ENCODE measurements at places on chromosomes 12 and 14. TPM values are rescaled to one million over a fixed set of nuclear protein-coding genes. Genes with fewer than 3 reads are reported as not detected.
A peak's percentile ranks its signal among the peaks of the same experiment; 100 is the strongest.

DNA sequence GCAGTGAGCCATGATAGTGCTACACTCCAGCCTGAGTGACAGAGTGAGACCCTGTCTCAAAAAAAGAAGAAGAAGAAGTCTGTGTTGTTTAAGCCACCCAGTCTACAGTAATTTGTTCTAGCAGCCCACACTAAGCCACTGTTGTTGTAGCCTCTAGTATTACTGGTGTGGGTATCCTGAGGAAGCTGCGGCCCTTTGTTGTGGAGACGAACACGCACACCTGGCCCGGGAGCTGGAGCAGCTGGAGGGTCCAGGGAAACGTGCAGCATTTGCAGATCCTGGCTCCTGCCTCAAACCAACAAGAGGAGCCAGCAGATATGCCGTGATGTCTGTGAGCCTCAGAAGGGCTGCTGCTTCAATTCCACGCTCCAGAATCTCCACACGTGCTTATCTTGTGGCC, 65.3 kb downstream of the MAP1LC3B2 start:
- H3K27ac ChIP-seq: no peak overlapping the region
- no peaks in the 10 kb centered on the region for H3K27me3 ChIP-seq
- no peak for DNase-seq
- no peak overlapping the region for H3K4me3 ChIP-seq
- no peaks in the 10 kb centered on the region for H3K36me3 ChIP-seq
- H3K4me1 ChIP-seq: no peaks in the 10 kb centered on the region

DNA sequence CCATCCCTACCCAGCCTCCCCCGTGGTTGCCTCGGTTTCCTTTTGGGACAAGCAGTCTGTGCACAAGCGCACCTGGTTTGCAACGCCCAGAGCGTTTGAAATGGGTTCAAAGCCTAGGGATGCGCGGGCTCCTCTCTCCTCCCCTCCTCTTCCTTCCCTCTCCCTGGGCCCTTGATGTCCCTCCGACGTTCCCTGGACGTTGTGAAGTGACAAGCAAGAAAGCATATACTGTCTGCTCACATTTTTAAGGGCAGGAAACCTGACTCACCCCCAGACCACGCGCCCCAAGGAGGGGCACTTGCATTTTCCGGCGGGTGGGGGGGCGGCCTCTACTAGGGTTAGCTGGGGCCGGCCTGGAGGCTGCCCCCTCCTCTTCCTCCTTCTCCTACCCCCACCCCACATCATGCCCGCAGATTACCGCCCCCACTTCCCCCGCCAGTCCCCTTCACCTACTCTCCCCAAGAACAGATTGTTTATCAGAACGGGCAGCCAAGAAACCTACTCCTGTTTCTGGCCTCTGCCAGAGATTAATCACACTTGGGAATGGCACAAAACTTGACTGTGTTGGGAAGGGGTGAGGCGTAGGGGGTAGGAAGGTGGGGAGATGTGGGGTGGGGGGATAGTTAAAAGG, 9.5 kb upstream of the IRF2BPL start:
- DNase-seq: peak; percentile 68
- peak overlapping the region; percentile 94 for H3K27ac ChIP-seq
- peaks cover 88% of the 10 kb centered on the region for H3K4me1 ChIP-seq
- H3K27me3 ChIP-seq: no peaks in the 10 kb centered on the region

The EAPP gene
- total RNA-seq: 28.8 TPM

The SRRM4 gene
- total RNA-seq: not detected

DNA sequence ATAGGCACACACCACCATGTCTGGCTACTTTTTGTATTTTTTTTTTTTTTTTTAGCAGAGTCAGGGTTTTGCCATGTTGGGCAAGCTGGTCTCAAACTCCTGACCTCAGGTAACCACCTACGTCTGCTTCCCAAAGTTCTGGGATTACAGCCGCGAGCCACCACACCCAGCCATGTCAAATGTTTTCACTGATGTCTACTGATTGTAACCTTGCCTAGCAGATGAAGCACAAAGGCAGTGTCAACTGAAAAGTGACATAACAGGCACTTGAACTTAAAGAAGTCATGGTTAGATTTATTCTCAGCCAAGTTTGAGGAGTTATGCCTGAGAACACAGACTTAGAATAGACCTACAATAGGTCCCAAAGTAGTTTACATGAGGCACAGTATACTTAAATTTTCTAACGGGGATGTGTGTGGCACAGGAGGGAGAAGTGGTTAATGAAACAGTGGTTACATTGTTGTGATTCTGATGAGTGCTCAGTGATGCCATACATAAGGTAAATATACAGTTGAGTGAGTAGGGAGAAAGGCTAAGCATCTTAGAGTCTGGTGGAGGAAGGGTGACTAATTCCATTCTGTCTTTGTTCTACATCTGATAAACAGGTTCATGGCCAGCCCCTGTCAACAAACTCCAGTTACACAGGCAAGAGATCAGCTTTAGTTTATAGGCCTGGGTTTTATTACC, 12.6 kb upstream of the RNASE4 start:
- no peaks in the 10 kb centered on the region for H3K4me1 ChIP-seq
- H3K36me3 ChIP-seq: no peaks in the 10 kb centered on the region
- H3K4me3 ChIP-seq: no peak overlapping the region

GRCh38 chr12:47164724-47165439, 85.1 kb upstream of the AMIGO2 start:
- no peaks in the 10 kb centered on the region for H3K36me3 ChIP-seq
- no peak overlapping the region for H3K27ac ChIP-seq
- no peaks in the 10 kb centered on the region for H3K27me3 ChIP-seq

The DAO gene
- not detected for total RNA-seq

The GYS2 gene
- not detected for total RNA-seq

DNA sequence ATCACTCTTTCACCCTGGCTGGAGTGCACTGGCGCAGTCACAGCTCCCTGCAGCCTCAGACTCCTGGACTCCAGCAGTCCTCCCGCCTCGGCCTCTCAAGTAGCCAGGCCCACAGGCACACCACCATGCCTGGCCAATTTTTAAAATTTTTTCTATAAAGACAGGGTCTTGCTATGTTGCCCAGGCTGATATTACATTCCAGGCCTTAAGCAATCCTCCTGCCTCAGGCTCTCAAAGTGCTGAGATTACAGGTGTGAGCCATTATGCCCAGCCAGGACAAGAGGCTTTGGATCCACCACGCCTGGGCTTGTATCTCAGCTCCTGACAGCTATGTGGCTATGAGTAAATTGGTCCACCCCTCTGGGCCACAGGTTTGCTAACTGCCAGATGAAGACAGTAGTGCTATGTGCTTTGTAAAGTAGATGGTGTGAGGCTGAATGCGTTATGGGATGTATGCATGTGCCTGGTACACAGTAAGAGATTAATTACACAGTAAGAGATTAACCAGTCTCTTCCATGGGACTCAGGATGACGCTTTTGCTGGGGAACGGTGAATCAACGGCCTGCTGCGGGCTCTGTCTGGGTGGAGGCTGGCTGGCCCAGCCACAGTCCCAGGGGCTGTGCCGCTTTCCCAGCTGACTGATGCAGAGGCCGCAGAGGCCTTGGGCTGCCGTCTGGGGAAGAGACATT, 53.3 kb upstream of the NCOR2 start:
- H3K27me3 ChIP-seq: no peaks in the 10 kb centered on the region
- peaks cover 32% of the 10 kb centered on the region for H3K4me1 ChIP-seq
- peak overlapping the region; percentile 75 for H3K27ac ChIP-seq
- H3K36me3 ChIP-seq: no peaks in the 10 kb centered on the region
- no peak for DNase-seq

DNA sequence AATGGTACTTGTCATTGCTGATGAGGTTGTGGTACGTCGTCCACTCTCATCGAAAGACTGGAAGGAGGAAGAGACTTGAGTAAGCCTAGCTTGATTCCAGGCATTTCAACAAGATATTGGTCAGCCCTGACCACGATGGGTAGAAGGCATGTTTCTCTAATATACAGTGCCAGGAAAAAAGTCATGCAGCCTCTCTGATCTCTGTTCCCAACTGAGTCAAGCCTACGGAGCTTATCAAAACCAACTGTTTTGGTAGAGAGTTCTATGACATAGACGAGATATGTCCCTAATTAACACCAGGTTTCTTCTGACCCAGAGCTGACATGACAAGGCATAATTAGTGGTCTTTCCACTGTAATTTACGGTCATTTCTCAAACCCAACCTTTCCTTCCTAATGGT, 58.5 kb downstream of the NIN start:
- H3K4me3 ChIP-seq: no peak overlapping the region
- H3K27ac ChIP-seq: no peak overlapping the region
- no peaks in the 10 kb centered on the region for H3K27me3 ChIP-seq
- H3K4me1 ChIP-seq: no peaks in the 10 kb centered on the region
- H3K36me3 ChIP-seq: peaks cover 72% of the 10 kb centered on the region
- DNase-seq: no peak

DNA sequence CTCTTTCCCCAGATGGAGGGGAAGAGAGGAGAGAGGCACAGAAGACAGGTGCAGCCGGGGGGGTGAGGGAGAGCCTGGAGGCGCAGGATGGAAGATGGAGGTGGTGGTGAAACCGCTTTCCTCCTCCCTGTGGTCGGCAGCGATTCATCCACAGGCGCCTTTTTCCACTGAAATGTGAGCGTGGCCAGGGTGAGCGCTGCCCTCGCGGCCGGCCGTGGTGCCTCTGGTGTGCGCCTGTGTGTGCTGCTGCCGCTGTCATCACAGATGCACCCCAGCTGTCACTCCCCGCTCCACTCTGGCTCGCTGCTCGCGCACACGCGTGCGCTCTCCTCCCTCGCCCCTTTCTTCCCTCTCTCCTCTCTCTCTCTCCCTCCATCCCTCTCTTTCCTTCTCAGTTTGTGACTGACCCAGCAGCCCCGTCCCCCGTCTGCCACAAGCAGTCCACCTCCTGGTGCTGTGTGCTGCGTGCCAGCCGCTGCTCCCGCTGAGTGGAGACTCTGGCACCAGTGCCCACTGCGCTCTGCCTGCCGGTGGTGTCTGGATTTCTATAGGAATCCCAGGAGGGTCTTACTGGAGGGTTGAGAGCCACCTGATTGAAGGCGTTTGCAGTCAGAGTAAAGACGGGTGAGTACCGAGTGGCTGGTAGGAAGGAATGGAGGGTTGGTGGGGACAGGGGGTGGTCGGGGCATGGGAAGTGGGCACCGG, at the start of gene LRTM2:
LRTM2 (plus strand) TSS at position 375 of the 705 bp plus-strand sequence. CDS start 7,584 bp downstream, outside the sequence.
- H3K27ac ChIP-seq: no peak within 1 kb of the TSS
- DNase-seq: no peak
- peaks cover 6% of the 10 kb centered on the region for H3K4me1 ChIP-seq
- H3K36me3 ChIP-seq: no peaks in the 10 kb centered on the region
- H3K27me3 ChIP-seq: peaks cover 56% of the 10 kb centered on the region

GRCh38 chr12:115215544-115215943, 531.6 kb upstream of the TBX3 start:
- no peak overlapping the region for H3K4me3 ChIP-seq
- no peak for DNase-seq
- H3K36me3 ChIP-seq: no peaks in the 10 kb centered on the region
- no peaks in the 10 kb centered on the region for H3K4me1 ChIP-seq
- no peak overlapping the region for H3K27ac ChIP-seq

The ARHGAP9 gene
- 54.2 TPM for total RNA-seq

DNA sequence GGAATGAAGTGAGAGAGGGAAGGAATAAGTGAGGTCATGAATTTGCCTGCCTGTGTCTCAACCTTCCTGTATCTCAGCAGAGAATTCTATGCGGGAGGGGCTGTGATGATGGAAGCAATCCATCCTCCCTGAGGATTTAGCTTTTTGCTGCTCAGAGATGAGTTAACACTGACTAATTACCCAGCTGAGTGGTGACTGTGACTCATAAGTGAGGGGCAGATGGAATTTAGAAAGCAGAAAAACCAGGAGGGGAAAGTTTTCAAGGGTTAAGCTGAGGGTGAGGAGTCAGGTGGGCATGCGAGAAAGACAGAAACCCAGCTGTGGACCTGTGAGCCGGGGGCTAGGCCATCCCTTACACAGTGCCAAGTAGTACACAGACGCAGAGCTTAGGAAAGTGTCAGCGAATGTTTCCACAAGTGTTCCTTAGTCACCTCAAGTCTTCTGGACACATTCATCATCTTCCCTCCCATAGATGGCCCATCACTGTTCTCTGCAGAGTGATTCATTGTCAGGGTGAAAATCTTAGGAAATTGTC, 277.9 kb downstream of the IPO8 start:
- H3K4me1 ChIP-seq: no peaks in the 10 kb centered on the region
- DNase-seq: no peak
- H3K4me3 ChIP-seq: no peak overlapping the region
- H3K36me3 ChIP-seq: no peaks in the 10 kb centered on the region
- H3K27ac ChIP-seq: no peak overlapping the region
- no peaks in the 10 kb centered on the region for H3K27me3 ChIP-seq

The OR4L1 gene
- not detected for total RNA-seq

GRCh38 chr14:92524602-92525185, 11.1 kb downstream of the RIN3 start:
- no peak for DNase-seq
- H3K27ac ChIP-seq: no peak overlapping the region
- no peaks in the 10 kb centered on the region for H3K27me3 ChIP-seq
- H3K4me1 ChIP-seq: peaks cover 34% of the 10 kb centered on the region

The RNF212B gene
- not detected for total RNA-seq

DNA sequence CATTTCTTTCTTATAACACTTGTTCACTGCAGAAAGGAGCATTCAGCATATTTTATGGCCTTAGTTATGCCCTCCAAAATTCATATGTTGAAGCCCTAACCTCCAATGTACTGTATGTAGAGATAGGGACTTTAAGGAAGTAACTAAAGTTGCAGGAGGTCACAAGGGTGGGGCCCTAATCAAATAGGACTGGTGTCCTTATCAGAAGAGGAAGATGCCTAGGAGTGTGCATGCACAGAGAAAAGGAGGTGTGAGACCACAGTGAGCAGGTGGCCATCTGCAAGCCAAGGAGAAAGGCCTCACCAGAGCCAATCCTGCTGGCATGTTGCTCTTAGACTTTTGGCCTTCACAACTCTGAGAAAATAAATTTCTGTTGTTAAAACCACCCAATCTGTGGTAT, 12.9 kb upstream of the E2F7 start:
- no peaks in the 10 kb centered on the region for H3K4me1 ChIP-seq
- H3K27me3 ChIP-seq: no peaks in the 10 kb centered on the region
- H3K4me3 ChIP-seq: no peak overlapping the region
- H3K36me3 ChIP-seq: no peaks in the 10 kb centered on the region

GRCh38 chr14:104614126-104614812, 9.7 kb upstream of the TMEM179 start:
- H3K27ac ChIP-seq: no peak overlapping the region
- H3K4me3 ChIP-seq: no peak overlapping the region
- no peaks in the 10 kb centered on the region for H3K36me3 ChIP-seq
- H3K27me3 ChIP-seq: peaks cover 27% of the 10 kb centered on the region
- no peaks in the 10 kb centered on the region for H3K4me1 ChIP-seq
- DNase-seq: no peak

DNA sequence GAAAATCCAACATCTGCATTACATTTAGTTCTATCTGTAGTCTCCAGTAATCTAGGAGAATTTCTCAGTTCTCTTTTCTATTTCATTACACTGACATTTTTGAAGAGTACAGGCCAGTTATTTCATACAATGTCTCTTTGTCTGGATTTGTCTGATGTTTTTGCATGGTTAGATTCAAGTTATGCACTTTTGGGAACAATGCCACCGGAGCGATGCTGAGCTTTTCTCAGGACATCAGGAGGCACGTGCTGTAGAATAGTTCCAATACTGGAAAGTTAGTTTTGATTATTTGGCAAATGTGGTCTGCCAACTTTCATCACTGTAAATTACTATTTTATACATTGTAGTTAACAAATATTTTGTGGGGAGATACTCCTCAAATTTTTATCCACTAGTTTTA, 43.1 kb downstream of the ALDH1L2 start:
- no peaks in the 10 kb centered on the region for H3K4me1 ChIP-seq
- no peak overlapping the region for H3K4me3 ChIP-seq
- no peak for DNase-seq
- no peaks in the 10 kb centered on the region for H3K27me3 ChIP-seq
- no peak overlapping the region for H3K27ac ChIP-seq
- H3K36me3 ChIP-seq: no peaks in the 10 kb centered on the region

The GSC gene
- 0.50 TPM for total RNA-seq

GRCh38 chr12:97321621-97322020, 141.0 kb upstream of the RMST start:
- no peaks in the 10 kb centered on the region for H3K27me3 ChIP-seq
- H3K4me3 ChIP-seq: no peak overlapping the region
- H3K36me3 ChIP-seq: no peaks in the 10 kb centered on the region
- no peak for DNase-seq
